ENCODE measurements at places on chromosomes 7 and 10.

- no peak for DNase-seq
These were observed 71.1 kb downstream of the SAMD9 start for GRCh38 chr7:93046641-93047040.

DNA sequence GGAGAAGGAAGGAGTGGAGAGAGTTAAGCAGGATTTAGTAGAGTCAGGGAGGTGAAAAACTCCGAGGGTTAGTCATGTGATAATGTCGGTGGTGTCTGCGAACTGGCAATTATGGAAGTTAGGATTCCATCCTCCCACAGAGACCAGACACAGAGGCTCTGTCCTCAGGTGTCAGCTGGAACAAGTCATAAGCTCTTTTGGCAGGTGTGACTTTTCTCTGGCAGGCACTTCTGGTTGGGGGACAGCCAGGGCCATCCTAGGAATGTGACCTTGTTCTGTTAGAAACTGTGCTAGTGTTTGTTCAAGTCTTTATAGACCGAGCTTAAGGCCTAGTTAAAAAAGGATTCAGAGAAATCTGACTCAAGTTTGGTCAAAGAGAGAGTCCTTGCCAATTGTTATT is 371.0 kb downstream of the DPP6 start:
- no peak for DNase-seq

DNA sequence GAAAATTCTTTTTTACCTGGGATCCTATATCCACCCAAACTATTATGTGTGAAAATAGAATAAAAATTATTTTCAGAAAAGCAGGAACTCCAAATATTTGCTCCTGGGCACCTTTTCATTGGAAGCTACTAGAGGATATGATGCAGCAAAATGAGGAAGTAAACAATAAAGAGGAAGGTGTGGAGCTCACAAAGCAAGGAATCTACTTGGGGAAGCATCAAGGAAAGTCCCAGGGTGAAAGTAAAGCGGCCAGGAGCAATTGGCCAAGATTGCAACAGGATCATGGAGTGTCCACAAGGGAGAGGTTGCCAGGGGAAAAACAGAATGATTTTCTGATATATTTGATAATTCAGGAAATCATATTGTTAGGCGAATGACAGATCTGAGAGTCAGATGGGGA is 80.8 kb downstream of the CARD11 start:
- DNase-seq = peak; percentile 27

DNA sequence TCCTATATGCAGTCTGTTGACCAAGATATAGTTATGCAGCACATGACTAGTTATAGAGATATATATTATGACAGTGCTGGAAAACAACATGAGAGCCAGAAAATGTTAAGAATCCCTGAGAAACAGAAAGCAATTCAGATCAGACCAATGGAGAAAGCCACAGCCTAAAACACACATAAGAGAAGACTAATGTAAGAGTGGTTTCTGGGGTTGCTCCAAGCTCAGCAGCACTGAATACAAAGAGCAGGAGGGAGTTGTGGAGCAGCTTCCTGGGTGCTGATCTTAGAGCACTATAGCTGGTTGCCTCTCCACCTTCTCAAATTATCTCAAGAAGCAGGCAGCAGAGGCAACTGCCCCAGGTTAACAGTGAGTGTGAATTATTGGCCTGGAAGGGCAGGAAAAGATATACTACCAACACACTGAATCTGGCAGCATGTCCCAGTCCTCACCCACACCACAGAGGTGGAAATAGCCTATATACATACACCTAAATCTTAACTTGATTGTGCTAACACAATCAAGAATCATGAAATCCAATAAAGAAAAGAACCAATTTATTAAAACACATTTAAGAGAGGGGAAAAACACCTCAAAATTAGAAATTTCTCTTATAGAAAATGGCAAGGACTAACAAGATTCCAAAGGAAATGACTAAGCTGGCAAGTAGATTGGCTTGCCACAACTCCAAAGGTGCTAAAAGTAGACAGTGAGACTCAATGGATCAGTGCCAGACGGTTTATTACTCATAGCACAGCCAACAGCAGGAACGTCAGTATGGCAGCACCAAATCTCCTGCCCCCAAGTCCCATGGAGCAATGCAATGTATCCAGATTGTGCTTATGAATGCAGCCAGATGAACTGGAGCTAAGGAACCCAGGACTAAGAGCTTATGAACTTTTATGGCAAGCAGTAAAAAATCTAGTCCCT is 5.1 kb downstream of the PTTG1IP2 start:
- DNase-seq = no peak

DNA sequence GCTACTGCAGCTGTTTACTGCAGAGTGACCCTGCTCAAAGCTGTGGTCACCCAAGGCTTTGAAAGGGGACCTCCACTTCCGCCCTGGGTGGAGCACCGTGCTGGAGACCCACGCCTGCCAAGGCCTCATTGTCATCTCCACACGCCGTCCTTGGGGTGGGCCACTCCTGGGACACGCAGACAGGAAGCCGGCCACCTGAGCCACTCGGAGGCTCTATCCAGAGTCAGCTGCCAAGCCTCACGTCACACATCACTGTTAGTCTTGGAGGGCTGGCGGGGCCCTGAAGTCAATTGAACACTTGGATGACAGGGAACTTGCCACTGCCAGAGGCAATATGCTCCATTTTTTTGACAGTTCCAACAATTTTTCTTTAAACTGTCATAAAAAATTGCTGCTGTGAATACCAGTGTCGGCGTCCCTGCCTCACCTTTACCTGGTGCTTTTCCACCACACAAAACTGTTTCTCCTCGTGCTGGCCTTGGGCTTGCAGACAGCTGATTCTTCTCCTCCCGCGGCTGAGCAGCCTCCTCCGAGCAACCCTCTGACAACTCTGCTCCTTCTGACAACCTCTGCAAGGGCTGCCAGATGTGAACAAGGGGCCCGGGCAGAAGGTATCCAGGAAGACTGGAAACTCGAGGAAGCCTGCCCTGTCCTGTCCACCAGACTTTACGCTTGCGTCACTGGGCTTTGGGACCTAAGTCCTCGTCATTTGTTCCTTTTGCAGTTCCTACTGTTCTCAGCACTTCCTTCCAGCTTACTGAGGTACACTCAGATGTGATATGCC is 81.9 kb downstream of the EGFR start:
- no peak for DNase-seq

Data from NB4 (cell line).